ENCODE measurements at places on chromosomes 7 and 10.

- DNase-seq, result no peak
Observed at GRCh38 chr7:94848531-94848930, 58.9 kb upstream of the PPP1R9A start.

DNA sequence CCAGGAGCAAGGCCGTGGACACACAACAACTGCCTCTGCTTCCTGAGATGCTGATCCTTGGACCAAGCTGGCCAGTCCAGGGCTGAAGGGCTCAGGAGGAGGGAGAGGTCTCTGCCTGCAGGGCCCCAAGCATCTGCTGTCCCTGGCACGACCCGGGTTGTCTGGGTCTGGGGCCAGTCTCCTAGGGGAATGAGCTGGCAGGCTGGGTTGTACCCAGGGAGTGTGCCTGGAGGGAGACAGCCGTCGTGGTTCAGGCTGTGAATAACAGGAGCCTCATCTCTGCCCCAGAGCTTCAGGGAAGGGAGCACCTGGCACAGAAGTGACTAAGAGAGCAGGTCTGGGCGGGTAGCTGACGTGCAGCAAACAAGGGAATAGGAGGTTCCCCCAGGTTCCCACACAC lies 17.9 kb upstream of the SERPINE1 start:
- DNase-seq, result no peak

DNA sequence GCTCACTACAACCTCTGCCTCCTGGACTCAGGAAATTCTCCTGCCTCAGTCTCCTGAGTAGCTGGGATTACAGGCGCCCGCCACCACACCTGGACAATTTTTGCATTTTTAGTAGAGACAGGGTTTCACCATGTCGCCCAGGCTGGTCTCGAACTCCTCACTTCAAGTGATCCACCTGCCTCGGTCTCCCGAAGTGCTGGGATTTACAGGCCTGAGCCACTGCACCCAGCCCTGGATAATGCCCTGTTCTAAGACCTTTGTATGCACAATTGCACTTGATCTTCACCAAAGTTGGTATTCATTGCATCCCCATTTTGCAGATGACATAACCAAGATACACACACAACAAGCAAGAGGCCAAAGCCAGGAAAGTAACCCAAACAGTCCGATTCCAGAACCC lies 97.7 kb upstream of the CARD11 start:
- no peak for DNase-seq

- DNase-seq, result peak; percentile 95
Observed at GRCh38 chr7:32163141-32163806, 93.1 kb upstream of the PDE1C start.

DNA sequence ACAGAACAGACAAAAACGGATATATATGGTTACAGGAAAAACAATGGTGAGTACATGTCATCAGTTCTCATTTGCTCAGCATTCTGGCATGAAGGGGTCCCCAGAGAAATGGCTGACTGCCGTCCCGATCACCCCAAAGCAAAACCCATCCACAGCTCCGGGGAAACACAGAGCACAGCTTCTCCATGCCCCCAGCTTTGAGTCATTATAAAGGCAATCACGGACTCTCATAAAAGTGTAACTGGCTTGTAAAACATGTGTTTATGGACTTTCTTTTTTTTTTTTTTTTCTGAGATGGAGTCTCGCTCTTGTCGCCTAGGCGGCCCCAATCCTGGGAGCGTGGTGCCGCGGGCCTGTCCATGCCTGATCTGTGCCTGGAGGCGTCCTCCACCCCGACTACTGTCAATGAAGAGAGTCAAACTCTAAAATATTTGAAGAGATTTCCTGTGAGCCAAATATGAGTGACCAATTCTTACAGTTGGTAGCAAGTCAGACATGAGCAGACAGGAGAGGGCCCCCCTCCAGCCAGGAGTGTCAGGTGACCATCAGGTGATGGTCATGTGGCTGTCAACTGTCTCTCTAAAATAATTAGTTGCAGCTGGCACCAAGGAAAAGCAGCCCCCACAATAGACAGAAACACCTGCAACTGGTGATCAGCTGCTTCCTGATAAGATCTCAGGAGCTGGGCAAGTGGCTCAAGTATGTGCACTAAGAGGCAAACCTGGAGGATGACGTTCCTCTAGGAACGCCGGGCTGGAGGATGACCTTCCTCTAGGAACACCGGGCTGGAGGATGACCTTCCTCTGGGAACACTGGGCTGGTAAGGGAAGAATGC lies 21.7 kb upstream of the NOM1 start:
- DNase-seq, result no peak

DNA sequence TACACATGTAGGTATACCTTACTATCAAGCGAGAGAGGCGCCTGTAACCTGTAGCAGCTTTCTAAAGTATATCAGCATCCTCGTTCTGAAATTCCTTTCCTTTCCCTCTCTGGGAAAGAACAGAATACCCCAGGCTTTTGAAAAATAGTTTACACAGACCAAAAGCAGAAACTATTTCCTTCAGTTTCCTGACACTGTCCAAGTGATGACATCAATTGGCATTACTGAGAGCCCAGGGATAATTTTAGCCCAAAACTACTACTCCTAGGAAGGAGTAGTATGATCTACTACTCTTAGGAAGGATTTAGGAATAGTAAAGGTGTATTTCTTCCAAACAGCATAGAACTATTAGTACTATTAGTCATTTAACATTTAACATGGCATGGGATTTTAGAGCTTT lies 6.0 kb downstream of the GNG11 start:
- DNase-seq, result no peak

DNA sequence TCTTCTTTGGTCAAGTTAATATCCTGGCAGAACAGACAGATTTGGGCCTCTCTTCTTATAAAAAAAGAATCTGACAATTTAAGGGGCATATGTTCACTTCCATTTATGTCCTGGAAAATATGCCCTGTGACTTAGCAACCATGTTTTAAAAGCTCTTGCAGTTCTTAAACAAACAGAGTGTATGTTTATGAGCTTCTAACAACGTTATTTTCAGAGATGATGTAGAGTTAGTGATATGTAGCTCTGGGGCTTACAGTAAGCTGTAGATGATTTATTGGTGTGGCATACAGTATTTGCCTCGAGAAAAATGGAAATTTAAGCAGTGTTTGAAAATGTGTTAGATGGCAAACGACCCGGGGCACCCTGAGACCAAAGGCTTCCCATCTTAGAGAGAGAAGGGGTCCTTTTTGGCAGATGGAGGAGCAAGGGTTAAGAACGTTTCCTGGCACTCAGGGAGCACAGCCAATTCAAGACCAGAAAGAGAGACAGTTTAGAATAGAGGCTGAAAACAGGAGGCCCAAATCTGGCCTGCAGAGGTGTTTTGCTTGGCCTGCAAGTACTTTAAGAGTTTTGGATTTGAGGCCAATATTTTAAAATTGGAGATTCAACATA lies 397.5 kb downstream of the KCNMA1 start:
- DNase-seq, result no peak

DNA sequence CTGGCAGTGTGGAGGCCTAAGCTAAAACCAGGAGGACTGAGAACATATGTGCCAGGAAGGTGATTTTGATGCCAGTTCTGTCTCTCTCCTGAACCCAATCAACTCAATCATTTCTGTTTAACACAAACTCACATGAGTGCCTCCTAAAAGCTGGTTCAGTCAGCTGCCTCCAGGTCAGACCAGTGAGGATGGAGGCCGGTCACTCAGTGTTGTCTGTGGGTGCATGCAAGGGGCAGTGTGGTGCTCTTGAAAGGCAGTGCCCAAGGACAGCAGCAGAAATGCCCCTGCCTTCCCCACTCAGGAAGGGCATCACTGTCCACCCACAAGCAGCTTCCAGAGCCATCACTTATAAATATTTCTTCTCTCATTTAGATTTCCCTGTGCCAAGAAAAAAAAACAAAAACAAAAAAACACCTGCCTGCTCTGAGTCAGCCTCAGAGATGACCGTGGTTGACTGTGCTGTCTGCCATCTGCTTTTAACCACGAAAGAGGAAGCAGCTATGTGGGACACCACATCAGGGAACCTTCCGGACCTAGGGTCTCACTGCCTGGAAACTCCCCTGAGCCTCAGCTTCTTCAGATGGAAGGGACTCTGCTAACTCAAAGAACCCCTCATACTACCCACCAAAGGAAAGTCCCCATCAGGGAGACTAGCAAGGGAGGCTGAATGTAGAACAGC lies 39.1 kb downstream of the VOPP1 start:
- peak; percentile 49 for DNase-seq

DNA sequence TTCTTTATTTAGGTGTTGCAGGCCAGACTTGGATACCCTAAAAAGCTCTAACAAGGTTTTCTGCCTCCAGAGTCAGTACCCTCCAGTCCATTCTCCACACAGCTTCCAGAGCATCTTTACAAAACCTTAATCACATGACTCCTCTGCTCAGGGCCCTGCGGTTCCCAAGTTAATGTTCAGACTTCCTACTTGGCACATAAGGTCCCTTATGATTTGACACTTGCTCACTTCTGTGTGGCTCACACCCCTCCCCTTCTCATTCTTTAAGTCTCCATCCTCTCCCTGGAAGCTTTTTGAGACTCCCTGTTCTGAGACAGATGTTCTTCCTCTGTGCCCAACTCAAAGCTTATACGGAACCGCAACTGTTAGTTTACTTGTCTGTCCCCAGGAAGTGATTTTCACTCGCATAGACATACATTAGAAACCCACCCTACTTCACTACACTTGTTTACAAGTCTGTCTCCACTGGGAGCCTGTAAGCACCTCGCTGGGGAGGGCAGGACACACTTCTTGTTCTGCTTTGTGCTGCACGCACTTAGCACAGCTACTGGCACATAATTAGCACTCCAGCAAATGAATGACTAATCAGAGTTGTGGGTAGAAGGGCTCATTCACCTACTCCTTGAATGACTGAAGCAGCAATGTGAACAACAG lies 154.3 kb upstream of the LAMB4 start:
- DNase-seq, result no peak

- peak; percentile 25 for DNase-seq
Observed at GRCh38 chr10:132463333-132464255, 66.6 kb downstream of the PWWP2B start.

DNA sequence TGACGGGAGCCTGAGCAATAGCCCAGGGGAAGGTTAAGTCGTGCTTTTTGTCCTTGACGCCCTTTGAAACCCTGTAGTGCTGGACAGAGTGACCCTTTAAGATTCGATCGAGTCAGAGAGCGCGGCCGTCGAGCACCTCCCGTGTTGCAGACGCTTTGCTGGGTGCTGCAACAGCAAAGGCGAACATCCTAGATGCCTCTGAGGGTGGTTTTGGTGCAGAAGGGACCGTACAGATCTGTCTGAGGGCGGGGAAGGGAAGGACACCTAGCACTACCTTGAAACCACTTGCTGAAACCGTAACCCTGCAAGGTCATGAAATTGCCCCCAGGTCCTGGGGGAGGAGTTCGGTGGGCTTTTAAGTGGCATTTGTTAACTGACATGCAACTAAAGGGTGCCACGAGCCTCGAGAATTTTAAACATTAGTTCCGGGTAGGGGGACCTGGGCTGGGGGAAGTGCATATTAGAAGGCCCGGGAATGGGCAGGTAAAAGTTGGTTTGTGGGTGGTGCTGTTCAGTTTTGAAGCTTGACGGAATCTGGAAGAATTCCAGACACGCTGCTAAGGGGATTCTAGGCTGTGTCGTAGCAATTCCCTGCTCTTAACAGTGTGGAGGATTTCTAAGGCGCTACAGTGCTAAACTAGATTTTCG lies 786 bp downstream of the ATP5F1C start:
- DNase-seq, result no peak

DNA sequence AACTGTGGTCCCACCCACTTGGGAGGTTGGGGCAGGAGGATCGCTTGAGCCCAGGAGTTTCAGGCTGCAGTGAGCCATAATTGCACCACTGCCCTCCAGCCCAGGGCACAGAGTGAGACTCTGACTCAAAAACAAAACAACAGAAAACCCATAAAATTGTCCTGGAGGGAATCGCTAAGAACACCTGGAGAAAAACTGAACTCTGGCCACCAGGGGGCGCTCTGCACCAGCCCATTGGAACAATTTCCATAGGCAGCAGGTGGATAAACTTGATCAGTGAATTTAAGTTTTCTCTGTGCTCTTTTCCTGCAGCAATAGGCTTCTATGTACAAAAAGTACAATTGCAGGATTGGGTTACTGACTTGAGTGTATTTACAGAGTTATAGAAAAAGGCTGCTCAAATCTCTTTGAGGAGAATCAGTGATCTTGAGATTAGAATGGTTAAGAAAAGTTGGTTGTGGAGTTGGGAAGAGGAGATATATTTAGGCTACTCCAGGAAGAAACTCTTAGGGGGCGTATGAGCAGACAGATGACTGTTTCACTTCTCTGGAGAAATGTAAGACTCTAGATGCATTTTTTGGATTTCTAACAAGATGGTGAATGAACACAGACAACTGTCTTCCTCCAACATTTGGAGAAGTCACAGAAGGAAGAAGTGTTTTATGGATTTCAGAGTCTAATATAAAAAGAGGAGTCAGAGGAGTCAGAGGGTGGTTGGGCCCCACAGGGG lies 274.9 kb upstream of the GALNT17 start:
- DNase-seq, result peak; percentile 50

GRCh38 chr7:38222481-38223096 lies 44.5 kb downstream of the STARD3NL start:
- DNase-seq, result peak; percentile 62

DNA sequence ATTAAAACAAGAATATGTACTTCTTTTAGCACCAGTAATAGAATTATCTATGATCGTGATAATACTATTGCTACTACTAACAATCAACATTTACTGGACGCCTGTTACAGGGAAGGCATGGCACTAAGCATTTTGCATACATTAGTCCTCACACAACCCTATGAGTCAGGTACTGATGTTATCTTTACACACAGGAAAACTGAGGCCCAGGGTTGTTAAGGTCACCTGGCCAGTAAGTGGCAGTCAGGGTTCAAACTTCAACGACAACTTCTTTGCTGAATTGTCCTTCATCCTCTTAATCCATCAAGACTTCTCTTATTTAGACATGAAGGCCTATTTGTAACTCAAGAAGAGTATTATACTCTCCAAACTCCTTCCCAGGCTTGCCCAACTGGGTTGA lies 41.9 kb upstream of the ACSL5 start:
- no peak for DNase-seq

DNA sequence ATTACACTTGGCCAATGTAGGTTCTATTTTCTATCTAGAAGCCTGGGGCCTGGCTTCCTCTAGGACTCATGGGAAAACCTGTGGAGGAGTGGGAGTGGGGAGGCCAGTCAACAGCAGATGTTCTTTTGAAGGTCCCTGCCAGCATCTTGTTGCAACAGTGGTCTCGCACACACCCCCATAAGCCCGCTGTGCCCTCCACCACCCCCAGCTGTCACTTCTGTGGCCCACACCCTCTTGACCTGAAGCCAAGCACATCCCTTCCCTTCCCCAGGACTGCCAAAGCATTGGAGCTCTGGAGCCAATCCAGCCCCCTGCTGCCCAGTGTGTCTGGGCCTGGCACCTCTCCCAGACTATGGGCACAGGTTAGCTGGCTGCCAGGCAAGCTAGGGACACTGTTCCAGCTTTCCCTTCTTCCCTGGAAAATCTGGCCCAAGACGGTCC lies 1.9 kb upstream of the STX1A start:
- no peak for DNase-seq

DNA sequence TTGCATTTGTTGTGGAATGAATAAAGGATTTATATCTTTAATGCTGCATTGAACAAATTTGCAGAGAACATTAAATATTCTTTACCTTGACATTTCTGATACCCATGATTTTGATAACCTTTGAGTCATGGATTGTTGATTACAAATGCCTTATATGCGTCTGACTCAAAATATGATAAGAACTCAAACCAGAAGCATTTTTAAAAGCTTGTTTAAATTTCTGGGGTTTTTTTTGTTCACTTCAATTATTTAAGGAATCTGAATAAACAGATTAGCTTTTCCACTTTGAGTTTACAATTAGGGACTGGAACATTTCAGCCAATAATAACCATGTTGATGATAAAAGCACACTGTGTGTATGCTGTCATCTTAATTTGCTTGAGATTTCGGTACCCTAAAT lies 253.5 kb downstream of the NRG3 start:
- no peak for DNase-seq

- peak; percentile 86 for DNase-seq
Observed at GRCh38 chr10:63197344-63198092, 64.4 kb downstream of the NRBF2 start.
